ENCODE measurements at places on chromosomes 5 and 9.
A peak's percentile ranks its signal among the peaks of the same experiment; 100 is the strongest.

- no peak for DNase-seq
Measured at GRCh38 chr9:10701906-10702305, 89.1 kb upstream of the PTPRD start.

DNA sequence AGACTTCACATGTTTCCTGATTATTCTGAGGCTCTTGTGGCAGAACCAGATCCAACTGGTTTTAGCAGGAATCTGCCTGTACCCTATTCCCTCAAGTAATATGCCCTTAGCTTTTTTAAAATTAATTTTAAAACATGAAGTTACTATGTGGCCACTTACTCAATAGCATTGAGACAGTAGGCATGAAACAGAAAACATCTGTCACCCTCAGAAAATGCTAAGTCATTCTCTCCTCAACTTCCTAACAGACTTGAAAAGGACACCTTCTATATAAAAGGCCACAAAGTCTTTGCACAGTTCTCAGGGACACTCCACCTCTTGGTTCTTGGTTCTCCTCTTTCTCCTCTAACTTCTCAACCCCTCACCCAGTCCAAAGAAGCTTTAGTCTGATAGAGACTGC lies 277.8 kb downstream of the RAB3C start:
- DNase-seq, result no peak

DNA sequence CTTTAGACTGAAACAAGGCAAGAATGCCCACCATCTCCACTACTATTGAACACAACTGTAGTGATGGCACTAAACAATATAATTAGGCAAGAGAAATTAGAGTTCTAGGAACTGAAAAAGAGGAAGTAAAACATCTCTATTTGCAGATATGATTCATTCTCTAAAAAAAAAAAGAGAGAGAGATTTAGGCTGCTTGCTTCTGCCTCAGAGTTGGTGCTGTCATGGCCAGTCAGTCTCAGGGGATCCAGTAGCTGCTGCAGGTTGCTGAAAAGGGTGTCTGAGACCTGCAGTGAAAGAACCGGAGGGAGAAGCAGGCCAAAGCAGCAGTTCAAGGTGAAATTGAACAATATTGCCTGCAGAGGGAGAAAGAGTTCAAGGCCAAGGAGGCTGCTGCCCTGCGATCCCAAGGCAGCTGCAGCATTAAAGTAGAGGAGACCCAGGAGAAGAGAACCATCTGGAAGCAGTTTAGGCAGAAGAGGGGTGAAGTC lies 72.5 kb downstream of the AP3B1 start:
- DNase-seq, result no peak

DNA sequence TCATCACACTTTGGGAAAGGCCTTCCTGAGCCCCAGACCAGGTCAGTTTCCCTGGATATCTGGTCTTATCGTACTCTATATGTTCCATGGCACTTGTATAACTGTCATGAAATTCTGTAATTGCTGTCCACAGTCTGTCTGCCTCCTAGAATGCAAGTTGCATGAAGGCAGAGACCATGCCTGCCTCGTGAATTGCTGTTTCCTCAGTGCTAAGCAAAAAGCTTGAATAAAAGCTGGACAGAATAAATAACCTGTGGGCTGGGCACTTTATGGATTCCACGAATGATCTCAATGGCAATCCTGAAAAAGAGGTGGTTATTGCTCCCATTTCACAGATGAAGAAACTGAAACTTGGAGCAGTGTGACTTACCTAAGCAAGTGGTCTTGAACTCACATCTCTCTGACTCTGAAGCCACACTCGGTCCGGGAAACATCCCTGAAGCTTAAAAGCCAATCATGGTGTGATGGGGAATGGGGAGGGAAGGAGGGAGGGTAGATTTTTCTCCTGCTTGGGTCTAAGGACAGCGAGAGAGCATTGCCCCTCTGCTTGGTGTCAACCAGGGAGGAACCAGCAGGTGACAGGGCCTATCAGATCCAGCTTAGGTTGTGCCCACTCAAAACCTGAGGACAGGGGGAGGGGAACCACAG lies 13.2 kb upstream of the LHX2 start:
- DNase-seq, result no peak

DNA sequence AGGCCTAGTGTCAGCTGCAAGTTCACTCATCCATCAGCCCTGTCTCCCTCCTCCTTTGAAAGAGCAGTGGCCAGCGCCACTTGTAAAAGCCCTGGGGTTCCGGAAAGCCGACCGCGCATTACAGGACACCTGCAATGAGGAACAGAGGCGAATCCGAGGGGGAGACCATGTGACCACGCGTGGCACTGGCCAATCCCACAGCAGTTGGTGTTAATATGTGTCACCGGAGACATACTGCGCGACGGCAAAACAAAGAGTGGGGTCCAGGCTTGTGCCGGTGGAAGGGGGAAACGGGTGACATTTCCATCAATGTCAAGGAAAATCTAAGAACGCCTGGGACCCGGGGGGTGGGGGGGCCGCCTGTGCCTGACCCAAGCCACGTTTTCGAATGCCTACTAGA lies 480.8 kb downstream of the SPATA31A7 start:
- no peak for DNase-seq

DNA sequence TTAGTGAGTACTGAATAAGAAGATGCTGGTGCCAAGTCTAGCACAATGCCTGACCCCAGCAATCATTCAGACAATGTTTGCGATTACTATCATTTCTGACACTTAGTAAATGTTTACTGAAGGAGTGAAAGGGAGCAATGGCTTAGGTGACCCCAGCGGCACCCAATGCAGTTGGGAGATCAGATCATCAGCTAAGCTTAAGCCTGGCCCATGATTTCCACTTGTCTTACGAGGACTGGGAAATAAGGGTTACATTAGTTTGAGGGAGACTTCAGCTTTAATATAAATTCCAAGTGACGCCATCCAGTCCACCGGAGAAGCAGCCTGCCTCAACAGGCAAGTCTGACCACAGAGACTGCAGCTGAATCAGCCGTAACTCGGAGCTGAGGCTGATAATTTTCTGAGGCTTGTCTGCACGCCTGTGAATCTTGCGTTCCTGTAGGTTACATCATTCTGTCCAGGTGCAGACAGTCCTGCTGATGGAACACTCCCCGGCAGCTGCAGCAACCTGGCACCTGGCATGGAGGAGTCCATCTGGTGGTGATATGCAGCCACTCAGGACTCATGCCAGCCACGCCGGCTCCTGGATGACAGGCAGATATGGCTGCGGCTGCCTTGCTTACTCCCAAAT lies 34.9 kb upstream of the FGF1 start:
- no peak for DNase-seq

DNA sequence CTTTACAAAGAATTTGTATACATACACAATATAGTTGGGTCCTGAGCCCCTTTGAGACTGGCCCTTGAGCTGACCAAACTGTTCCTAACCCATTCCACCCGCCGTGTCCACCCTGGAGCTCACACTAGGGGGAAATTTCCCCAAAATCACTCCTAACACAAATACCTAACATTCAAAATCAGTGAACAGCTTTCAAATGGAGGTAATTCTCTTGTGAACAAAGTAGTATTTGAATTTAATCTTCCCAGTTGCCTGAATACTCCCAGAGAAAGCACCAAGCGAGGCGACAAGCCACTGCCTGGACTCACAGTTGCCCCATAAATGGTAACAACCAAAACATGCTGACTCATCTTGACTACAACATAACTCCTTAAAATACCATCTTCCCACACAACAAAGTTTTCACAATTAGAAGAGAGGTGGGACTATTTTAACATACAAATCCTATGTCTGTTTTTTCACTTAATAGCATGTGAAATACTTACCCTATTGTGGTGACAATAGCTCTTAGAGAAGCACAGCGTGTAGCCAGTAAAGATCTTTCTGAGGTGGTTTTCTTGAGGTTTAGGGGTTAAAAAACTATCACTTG lies 31.7 kb upstream of the SCAMP1 start:
- no peak for DNase-seq

DNA sequence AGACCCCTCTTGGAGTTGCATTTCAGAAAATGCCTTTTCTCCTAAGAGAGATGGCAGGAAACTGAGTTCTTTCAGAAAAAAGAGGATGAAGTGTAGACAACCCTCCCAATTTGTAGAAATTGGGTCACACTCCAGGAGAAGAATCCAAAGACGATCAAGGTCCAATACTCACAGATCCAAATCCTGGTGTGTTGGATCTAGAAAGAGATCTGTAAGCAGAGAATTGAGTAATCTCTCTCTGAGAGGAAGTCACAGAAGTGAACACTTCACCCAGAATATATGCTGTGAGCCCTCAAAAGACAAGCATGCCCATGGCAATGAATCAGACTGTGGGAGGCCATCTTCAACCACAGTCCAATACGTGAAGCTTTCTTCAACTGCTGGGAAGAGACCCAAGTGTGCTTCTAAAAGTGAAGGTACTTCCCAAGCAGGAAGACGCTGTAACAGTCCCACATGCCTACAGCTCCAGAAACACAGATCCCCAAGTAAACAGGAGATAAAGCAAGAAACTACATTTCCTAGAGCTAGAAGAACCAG lies 182.7 kb downstream of the SMC2 start:
- DNase-seq, result no peak

- no peak for DNase-seq
Measured at GRCh38 chr9:88997646-88998045, 6.4 kb downstream of the S1PR3 start.

DNA sequence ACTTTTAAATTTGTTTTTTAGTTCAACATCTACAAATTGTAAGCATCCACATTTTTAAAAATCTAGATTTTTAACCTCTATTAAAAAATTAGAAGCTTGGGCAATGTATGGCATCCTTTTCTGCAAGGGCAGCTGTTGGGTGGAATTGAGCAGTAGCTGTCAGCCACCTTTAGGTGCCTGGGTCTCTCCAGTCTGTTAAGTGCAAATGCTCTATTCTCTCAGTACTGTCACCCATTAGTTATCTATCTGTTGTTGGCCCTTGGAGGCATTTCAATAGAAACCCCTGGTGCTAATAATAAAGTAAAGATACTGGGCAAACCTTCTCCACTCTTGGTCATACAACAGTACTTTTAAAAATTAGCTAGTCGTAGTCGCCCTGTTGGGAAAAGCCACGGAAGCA lies 63.6 kb downstream of the PIP5K1B start:
- no peak for DNase-seq

DNA sequence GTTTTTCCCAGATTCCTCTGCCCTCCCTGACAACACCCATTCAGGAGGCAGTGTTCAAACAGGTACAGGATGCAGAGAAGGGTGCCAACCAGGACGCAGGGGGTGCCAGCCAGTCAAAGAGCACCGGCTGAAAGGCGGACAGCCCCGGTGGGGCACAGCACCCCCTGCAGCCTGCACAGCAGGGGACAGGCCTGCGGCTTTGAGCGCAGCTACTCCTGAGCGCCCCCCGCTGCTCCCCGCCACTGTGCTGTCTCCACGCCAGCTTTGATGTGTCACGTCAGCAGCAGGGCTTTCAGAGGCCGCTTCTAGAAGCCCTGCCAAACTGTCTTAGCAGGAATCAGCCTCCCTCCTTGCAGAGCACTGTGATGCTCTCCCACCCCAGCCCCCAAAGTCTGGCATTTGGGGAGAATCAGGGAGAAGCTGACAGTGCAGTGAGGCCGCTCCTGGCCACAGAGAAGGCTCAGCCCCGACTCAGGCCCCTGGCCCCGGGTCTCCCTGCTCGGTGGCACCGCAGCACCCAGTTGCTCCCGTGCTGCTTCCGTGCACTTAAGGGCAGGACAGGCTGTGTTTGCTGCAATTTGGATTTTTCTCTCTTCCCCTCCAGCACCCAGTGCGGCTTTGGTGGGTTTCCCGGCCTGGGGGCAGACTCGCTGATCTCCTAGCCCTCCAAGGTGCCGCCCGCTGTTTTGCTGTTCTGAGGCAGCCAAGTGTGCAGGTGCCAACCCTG lies 20.3 kb downstream of the AK8 start:
- no peak for DNase-seq

DNA sequence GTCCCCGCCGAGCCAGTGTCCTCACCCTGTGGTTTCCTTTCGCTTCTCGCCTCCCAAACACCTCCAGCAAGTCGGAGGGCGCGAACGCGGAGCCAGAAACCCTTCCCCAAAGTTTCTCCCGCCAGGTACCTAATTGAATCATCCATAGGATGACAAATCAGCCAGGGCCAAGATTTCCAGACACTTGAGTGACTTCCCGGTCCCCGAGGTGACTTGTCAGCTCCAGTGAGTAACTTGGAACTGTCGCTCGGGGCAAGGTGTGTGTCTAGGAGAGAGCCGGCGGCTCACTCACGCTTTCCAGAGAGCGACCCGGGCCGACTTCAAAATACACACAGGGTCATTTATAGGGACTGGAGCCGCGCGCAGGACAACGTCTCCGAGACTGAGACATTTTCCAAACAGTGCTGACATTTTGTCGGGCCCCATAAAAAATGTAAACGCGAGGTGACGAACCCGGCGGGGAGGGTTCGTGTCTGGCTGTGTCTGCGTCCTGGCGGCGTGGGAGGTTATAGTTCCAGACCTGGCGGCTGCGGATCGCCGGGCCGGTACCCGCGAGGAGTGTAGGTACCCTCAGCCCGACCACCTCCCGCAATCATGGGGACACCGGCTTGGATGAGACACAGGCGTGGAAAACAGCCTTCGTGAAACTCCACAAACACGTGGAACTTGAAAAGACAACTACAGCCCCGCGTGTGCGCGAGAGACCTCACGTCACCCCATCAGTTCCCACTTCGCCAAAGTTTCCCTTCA lies 1.4 kb downstream of the GLIS3 start:
- peak; percentile 46 for DNase-seq

- DNase-seq, result no peak
Measured at GRCh38 chr5:83562791-83563557, 91.4 kb downstream of the VCAN start.

DNA sequence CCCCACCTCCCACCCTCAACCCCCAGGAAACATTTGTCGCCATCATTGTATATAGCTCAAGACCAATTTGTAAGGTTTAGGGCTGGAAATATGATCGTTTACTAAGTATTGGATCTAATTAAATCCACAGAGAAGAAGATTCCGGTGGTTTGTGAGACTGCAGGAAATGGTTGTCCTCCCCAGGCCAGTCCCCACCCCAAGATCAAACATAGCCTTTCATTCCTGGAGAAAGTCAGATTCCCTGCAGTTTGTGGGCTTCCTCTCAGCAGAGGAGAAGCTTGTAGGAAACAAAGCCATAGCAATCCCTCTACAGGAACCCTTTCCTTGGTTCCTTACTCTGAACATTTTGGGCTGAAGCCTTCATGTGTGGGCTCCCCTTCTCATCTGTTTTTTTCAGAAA lies 79.2 kb upstream of the TBCA start:
- DNase-seq, result no peak

GRCh38 chr9:134287591-134288491 lies 38.4 kb upstream of the RXRA start:
- DNase-seq, result no peak

DNA sequence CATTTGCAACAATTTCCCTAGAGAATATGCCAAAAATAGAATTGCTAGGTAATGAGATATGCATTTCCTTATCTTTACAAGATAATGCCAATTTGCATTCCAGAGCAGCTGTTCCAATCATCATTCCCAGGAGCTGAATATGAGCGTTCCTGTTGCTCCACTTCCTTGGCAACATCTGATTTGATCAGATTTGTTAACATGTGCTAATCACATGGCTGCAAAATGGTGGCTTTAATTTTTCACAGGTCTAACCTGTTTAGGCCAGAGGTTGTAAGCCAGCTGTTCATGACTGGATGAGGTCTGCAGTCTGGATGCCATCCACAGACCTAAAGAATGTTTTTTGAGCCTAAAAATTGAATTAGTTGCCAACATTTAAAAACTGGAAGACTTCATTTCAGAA lies 220.7 kb upstream of the IL12B start:
- no peak for DNase-seq

GRCh38 chr5:35847961-35848360 lies 8.7 kb upstream of the IL7R start:
- no peak for DNase-seq

Measured in frontal cortex (tissue), 4 donors.